ENCODE measurements at places on chromosomes 16 and 17. TPM values are rescaled to one million over a fixed set of nuclear protein-coding genes. Genes with fewer than 3 reads are reported as not detected.

DNA sequence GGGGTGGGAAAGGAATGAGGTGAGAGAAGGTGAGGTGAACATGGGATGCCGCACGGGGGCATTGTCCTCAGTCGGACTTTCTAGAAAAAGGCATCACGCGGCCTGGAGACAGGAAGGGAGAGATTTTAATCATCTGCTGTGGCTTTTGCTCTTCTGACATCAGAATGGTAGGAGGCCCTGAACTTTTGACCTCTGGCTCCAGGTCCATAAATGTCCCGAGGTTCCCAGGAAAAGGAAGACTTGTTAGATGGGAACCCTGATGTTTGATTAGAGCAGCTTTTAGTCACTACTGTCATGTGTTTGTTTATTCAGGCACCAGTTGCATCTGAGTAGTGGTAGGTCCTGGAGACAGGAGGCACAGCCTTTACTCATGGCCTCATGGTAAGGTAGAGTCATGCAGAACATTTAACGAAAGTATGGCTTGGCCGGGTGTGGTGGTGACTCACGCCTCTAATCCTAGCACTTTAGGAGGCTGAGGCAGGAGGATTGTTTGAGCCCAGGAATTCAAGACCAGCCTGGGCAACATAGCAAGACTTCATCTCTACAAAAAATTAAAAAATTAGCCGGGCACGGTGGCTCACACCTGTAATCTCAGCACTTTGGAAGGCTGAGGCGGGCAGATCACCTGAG, 203.1 kb downstream of the MSI2 start:
- no peak for DNase-seq

Gene SMARCE1
- total RNA-seq = 101 TPM

DNA sequence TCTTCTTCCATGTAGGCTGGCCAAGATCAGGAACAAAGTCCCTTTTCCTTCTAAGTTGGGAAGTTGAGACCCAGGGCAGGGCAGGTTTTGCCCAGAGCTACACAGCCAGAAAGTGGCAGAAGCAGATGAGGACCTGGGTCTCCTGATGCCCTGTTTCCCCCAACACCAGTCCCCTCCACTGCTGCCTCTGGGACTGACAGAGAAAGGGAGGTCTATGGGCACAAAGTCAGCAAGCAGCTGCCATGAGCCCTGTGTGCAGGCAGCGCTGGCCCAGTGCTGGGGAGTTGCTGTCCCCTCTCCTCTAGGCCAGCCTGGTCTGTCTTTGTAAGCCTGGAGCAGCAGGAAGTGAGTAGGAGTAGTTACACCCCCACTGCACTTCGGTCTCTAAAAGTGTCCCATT, 46.9 kb upstream of the NKD1 start:
- DNase-seq = no peak

Gene AARS1
- total RNA-seq = 168 TPM

DNA sequence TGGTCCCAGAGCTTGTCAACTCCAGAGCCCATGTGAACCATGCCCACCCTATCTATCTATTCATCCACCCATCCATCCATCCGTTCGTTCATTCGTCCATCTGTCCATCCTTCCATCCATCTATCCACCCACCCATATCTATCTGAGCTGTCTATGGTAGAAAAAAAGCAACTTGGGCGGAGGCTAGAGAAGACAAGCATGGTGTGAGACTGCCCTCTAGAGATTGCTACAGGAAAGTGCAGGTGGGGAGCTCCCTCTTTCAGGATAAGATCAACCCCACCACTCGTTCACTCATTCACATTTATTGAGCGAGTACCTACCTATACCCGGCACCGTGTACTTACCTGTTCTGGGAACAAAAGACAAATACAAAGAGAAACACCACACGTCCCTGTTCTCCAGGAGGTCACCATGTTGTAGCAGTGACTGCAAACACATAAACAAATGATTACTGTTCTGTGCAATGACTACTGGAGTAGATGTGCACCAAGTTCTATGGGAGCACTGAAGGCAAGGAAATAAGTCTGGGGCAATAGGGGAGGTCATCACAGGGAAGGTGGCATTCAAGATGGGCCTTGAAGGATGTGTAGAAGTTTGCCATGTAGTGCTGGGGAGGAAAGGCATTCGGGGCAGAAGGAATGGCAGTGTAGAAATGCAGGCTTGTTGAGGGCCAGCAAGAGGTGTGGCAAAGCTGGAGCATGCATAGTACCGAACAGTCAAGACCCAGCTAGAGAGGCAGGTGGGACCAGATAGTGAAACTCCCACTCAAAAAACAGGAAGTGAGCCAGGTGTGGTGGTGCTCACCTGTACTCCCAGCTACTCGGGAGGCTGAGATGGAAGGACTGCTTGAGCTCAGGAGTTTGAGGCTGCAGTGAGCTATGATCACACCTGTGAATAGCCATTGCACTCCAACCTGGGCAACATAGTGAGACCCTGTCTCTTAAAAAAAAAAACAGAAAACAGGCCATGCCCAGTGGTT, 13.4 kb upstream of the ATP5MC1 start:
- peak; percentile 70 for DNase-seq

Gene MYOCD
- total RNA-seq = not detected

Gene ZSCAN10
- total RNA-seq = 0.38 TPM

- DNase-seq = no peak
Observed at GRCh38 chr16:79177018-79177417, 423.5 kb downstream of the MAF start.

DNA sequence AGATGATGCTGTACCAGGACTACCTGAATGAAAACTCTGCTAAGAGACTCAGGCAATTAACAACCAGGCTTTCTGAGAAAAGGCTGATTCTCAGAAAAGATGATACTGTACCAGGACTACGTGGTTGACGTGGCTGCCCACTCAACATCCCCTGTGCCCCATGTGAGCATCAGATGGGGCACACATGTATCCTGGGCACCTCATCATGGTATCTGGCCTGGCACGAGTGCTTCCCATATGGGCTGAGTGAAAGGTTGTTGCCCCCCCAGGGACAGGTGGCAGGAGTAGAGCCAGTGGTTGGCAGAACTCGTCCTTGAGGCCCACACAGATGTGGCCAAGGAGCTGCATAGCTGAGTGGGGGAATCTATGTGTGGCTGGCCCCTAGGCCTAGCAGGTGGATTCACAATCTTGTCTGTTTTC, 3.5 kb upstream of the CES4A start:
- no peak for DNase-seq

DNA sequence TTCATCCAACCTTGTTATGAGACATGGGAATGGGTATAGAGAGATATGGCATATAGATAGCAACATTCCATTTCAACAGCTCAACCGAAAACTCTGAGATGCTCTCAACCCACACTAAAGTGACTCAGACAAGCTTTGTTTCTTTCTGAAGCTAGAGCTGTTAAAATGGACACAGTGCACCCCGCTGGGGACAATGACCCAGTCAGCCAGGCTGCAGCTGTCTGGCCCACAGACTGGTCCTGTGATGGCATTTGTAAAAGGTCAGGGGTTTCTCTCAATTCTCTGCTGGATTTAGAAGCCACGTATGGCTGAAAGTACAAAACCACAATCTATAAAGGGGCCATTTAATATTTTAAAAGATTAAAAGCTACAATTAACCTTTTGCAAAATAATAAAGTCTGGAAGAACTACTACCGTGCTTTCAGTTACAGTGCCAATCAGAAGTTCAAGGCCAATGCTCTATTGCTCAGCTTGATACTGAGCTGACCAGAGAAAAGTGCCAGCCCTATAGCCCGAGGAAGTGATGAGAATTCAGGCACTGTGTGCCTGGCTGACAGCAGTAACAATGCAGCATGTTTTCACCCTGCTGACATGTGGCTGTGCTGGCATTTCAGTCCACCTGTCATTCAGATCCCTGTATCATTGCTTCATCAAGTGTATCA, 60.2 kb downstream of the TEX2 start:
- no peak for DNase-seq

- DNase-seq = no peak
Observed at GRCh38 chr16:877242-878071, 76.9 kb upstream of the GNG13 start.

GRCh38 chr17:7850701-7851437, 4.0 kb upstream of the TMEM88 start:
- no peak for DNase-seq

GRCh38 chr17:77178563-77178962, 37.8 kb downstream of the SEC14L1 start:
- DNase-seq = no peak

Gene GPR142
- not detected for total RNA-seq

GRCh38 chr16:2512735-2513404, 882 bp upstream of the ATP6V0C start:
- no peak for DNase-seq

- no peak for DNase-seq
Observed at GRCh38 chr17:44887971-44888954, 11.0 kb downstream of the EFTUD2 start.

DNA sequence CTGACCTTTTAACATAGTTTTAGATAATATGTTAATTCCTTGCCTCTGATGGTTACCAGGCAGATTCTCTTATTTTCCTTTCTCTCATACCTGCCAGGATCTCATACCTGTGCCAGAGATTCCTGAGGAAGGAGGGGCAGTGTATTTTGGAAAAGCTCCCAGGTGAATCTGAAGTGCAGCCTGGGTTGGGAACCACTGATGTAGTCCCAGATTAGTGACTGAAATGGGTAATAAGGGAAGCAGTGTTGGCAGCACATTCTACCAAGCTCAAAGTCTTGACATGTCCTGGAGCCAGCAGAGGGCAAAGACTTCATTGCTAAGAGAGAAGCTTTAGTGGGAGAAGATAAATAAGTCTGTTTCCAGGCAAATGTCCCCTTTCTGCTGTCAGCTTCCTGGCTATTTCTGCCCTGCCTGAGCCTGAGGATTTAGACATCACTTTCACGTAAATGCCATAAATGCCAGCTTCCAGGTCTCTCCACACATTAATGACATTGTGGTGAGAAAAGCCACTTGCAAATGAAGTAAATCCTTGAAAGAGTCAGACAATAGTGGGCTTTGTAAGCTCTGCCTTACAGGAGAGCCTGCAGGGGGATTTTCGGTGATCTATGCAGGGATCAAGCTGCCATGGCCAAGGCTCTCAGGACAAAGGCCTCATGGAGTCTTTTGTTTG, 40.9 kb upstream of the C16orf78 start:
- no peak for DNase-seq

- DNase-seq = no peak
Observed at GRCh38 chr17:36777118-36777517, 160.2 kb upstream of the LHX1 start.

GRCh38 chr16:73526011-73526804, 478.3 kb upstream of the ZFHX3 start:
- DNase-seq = no peak

GRCh38 chr16:83891742-83892141, 7.2 kb upstream of the MLYCD start:
- DNase-seq = no peak

DNA sequence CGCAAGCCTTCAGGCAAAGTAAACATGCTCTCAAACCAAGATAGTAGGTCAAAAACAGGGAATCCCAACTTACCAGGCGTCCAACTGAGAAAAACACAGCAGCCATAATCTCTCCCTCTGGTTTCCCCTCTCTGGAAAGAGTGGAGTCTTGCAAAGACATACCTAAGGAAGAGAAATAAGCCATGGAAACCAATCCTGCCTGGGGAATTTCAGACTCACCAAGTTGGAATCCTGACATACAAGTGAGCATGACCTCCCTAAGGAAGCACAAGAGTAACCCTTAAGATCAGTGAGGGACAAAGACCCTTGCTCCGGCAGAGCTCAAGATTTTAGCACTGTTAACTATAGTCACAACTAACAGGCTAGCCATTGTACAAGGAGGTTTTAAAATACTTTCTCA, 4.1 kb downstream of the ZNF624 start:
- DNase-seq = no peak

DNA sequence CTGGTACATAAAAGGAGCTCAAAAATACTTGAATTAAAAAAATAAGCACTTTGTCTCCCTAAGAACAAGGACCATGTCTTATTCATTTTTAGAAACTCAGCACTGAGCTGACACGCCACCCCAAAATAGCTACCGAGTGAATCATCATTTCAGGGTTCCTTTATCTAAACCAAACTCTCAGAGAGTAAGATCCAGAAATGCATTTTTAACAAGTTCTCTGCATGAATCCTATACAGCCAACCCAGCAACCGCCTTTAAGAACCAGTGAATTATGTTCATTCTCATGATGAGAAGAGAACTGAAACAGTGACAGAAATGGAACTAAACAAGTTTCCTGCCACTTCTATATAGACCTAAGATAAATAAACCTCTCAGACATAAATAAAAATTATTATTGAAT, 8.7 kb downstream of the C16orf87 start:
- DNase-seq = no peak

Gene SLC25A11
- 54.3 TPM for total RNA-seq

Gene CD300E
- total RNA-seq = not detected

Gene CASKIN2
- total RNA-seq = 4.8 TPM

DNA sequence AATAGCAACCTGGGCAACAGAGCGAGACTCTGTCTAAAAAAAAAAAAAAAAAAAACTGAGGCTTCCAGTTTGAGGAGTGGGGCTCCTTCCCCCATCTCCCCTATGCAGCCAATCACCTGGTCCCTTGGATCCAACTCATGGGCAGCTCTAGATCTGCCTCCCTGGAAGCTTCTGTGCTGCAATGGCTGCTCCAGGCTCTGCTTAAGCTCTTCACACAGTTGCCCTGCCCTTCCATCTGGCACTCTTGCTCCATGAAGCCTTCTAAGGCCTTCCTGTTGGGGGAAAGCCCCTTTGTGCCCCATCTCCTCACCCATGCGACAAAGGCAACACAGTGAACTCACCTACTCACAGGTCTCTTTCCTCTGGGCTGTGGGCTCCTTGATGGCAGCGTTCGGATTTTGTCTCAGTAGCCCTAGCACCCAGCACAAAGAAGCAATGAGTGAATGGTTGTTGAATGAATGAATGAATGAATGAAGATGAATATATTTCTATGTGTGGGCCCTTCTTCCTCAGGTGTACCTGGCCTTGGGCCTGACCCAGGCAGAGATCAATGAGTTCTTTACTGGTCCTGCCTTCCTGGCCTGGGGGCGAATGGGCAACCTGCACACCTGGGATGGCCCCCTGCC, 1.9 kb downstream of the NAGLU start:
- no peak for DNase-seq

GRCh38 chr17:35080536-35080935, 17.0 kb upstream of the RFFL start:
- no peak for DNase-seq

GRCh38 chr17:82108038-82108437, 10.0 kb upstream of the FASN start:
- DNase-seq = no peak

- no peak for DNase-seq
Observed at GRCh38 chr16:73614131-73614530, 566.2 kb upstream of the ZFHX3 start.

Gene SEC14L5
- 0.12 TPM for total RNA-seq

DNA sequence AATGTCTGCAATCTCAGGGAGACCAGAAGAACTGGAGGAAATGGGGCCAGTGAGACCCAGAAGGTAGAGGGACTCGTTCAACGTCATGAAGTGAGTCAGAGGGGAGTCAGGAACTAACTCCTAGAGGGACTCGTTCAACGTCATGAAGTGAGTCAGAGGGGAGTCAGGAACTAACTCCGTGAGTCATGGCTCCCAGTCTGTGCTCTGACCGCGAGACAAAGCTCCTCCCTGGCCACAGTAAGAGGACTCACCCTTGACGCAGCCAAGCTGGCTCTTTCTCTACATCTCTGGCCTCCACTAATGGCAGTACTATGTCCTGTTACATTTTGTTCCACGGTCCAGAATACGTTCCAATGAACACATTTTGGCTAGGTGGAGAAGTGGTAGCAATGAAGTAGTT, 902.5 kb downstream of the KCNJ2 start:
- peak; percentile 91 for DNase-seq

- DNase-seq = no peak
Observed at GRCh38 chr16:63061319-63061718, 1025.1 kb upstream of the CDH8 start.

- peak; percentile 47 for DNase-seq
Observed at GRCh38 chr16:67284699-67285646, 5.6 kb downstream of the PLEKHG4 start.

Measured in NCI-H460 (cell line).